ENCODE measurements at places on chromosomes 6 and 20.

DNA sequence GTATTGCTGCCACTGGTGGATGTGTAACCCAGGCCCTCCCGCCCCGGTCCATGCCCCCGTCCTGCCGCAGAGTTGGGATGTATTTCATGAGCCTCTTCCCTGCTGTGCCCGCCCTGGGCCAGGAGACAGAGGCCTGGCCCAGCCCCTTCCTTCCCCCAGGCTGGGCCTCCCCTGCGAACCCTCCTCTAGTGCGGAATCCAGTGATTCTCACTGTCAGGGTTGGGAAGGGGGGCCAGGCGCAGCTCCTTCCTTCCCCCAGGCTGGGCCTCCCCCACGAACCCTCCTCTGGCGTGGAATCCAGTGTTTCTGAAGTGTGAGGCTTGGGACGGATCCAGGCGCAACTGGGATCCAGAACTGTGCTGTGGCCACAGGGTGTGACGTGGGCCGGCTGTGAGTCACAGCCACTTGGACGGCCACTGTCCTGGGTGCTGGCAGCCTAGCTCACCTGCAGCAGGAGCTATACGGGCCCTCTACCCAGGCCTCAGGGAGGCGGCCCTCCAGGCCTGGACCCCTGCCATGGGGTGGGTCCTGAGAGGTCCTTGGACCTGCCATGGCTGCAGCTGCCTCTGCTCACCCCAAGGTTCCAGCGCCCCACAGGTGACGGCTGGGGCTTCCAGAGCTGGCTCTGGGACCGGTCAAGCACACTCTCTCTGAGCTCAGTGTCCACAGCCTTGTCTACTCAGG is 28.3 kb downstream of the COL20A1 start:
- DNase-seq: no peak

- no peak for DNase-seq
Observed at GRCh38 chr6:107218142-107218541, 102.8 kb upstream of the BEND3 start.

GRCh38 chr6:131828080-131828479 is 20.3 kb downstream of the ENPP1 start:
- no peak for DNase-seq

GRCh38 chr6:155432293-155432692 is 23.3 kb downstream of the NOX3 start:
- DNase-seq: no peak

- DNase-seq: peak; percentile 91
Observed at GRCh38 chr6:125789576-125790357, 993 bp upstream of the NCOA7 start.

- DNase-seq: no peak
Observed at GRCh38 chr6:12423832-12424231, 133.7 kb downstream of the EDN1 start.

DNA sequence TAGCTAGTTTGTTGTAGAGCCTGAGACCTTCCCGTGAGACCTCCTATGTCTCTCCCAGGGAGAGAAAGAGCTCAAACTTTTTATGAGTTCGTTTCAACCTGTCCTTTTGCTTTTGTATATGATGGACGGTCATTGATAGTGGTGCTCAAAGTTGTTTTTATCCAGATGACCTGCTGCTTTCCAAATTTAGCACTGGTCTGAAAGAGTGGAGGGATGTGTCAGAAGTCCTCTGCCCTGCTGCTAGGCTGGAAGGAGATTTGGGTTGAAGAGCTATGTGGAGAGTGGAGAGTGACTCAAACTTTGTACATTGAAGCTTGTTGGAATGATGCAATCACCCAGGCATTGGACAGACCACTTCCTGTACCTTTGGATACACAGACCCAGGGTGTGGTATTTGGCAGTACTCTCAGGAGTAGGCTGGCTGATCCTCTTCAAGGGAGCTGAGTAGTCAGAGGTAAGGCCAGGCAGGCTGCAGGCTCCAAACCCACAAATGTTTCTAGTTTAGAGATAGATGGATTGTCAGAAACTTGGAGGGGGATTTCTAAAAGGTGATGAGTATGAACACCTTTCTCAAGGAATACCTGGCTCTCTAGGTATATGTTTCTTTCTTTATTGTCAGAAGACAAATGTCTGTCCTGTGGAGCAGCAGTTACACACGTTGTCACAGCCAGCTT is 49.4 kb upstream of the RREB1 start:
- no peak for DNase-seq

- no peak for DNase-seq
Observed at GRCh38 chr20:41507851-41508250, 110.3 kb downstream of the CHD6 start.
